ENCODE measurements at places on chromosomes 3 and 15.

GRCh38 chr3:188390775-188391443, 237.0 kb downstream of the LPP start:
- DNase-seq: no peak

- DNase-seq: no peak
Measured at GRCh38 chr15:92924216-92924615, 24.1 kb downstream of the CHD2 start.

DNA sequence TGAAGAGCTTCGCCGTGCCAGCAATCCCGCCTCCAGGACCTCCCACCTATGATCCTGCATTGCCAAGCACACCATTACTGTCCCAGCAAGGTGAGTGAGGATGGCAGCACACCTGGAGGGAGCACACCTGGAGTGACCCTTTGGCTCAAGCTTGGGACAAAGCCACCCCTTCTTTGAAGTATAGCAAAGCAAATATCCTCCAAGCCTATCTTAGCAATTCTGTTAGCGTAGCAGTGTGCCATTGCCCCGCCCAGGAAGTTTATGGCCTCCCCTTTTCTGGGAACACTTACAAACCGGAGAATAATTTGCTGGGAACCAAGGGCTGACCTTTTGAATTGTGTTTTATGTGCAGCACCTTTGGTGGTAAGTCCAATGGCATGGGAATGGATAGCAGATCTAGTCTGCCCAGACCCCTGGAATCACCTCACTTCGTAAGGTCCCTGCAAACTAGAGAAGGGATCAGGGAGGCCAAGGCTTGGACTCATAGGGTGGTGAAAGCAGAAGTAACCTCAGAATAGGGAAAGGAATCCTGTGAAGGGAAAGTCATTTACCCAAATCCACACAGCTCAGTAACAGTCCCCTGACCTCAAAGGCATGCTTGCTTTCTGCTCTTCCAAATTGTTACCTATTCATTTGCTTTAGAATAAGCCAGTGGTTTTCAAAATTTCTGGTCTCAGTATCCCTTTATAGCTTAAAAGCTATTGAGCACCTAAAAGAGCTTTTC, 70.1 kb downstream of the HCN4 start:
- DNase-seq: no peak

DNA sequence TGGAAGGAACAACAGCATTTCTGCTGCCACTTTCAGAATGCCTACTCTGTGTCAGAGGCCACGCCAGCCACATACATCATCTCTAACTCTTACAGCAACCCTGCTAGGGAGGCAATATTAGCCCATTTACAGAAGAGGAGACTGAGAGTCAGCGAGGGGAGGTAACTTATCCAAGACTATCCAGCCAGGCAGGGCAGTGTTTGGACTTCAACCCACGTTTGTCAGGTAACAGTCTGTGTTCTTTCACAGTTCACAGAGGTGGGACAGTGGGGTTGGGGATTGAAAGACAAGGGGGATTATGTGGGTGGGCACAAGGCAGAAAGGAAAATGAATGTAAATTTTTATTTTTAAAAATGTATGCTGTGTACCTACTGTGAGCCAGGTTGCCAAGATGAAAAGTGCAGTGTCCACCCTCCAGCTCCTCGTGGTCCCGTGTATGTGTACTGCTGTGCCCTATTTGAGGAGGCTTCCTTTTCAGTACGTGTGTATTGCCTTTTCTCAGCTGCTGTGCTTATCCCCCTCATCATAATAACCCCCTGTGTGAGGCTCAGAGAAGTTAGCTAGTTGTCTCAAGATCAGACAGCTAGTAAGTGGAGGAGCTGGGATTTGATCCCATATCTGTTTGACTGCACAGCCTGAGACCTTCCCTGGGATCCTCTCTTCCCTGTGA, 16.5 kb upstream of the ATP2B2 start:
- DNase-seq: no peak

- no peak for DNase-seq
Measured at GRCh38 chr3:50806806-50807205, 132.1 kb downstream of the DOCK3 start.

DNA sequence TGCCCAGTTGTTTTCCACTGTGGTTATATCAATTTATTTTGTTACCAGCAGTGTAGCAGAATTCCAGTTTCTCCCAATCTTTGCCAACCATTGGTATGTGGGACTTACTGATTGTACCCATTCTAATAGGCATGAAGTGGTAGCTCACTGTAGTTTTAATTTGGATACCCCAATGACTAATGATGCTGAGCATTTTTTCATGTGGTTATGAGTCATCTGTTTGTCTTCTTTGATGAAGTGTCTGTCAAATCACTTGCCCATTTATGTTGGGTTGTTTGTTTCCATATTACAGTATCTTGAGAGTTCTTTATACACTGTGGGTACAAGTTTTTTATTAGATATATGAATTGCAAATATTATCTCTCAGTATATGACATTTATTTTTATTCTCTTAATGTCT, 644.3 kb downstream of the NR2F2 start:
- no peak for DNase-seq

- DNase-seq: no peak
Measured at GRCh38 chr3:156689608-156690007, 15.2 kb downstream of the TIPARP start.

DNA sequence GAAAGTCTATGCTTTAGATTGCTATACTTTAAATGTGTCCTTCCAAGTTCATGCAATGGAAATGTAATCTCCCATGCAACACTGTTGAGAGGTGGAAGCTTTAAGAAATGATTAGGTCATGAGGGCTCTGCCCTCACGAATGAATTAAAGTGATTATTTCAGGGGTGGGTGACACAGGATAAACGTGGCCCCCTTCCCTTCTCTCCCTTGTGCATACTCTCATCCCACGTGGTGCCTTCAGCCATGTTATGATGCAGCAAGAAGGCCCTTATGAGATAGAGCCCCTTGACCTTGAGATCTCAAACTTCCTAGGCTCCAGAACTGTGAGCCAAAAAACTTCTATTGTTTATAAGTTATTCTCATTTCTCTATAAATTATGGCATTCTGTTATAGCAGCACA, 183.3 kb downstream of the TNIK start:
- DNase-seq: no peak

- no peak for DNase-seq
Measured at GRCh38 chr3:4043867-4044575, 244.8 kb downstream of the LRRN1 start.

DNA sequence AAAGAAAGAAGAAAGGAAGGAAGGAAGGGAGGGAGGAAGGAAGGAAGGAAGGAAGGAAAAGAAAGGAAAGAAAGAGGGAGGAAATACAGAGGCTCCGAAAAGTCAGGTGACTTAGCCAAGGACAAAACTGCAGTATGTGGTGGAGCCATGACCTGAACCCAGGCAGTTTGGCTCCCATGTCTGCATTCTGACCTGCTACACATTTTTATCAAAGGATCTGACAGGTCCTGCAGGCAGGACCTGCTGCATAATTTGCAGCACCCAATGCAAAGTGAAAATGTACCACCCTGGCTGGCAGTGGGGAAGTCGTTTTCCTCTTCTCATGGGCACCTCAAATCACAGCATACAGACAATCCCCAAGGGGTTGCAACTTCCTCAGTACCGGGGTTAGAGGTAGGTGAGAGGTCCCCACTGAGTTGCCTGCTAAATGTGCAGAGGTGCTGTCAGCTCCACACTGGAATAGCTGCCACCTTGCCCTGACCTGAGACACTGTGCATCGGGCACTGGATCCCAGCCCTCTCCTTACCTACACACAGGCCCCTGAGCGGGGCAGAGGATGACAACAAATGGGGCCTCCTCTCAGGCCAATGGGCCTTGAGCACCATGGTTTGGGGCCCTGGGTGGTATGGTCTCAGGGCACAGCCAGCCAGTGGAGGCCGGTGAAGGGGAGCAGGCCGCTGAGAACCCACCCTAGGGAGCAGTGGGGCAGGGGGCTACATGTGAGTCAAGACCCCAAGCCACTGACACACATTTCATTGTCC, 175.1 kb downstream of the SHQ1 start:
- no peak for DNase-seq

Measured in large intestine (tissue), 12 donors.